ENCODE measurements at places on chromosomes 4 and X. TPM values are rescaled to one million over a fixed set of nuclear protein-coding genes. Genes with fewer than 3 reads are reported as not detected.
A peak's percentile ranks its signal among the peaks of the same experiment; 100 is the strongest.

DNA sequence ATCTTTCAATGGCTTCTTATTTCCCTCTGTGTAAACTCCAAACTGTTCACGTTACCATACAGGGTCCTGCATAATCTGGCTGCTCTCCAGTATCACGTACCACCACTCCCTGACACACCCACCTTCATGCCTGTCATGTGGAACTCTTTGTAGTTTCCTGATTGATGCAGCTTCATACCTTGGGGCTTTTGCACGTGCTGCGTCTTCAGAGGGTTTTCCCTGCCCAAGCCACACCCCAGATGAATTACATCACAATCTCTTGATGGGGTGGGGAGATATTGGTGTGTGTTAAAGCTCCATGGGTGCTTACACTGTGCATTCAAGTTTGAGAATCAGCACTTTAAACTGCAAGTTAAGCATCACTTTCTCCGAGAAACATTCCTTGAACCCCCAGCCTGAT is 101.9 kb downstream of the CT47B1 start:
- no peaks in the 10 kb centered on the region for H3K27me3 ChIP-seq
- peaks cover 4% of the 10 kb centered on the region for H3K4me1 ChIP-seq
- DNase-seq = no peak
- no peaks in the 10 kb centered on the region for H3K36me3 ChIP-seq
- no peak overlapping the region for H3K27ac ChIP-seq

DNA sequence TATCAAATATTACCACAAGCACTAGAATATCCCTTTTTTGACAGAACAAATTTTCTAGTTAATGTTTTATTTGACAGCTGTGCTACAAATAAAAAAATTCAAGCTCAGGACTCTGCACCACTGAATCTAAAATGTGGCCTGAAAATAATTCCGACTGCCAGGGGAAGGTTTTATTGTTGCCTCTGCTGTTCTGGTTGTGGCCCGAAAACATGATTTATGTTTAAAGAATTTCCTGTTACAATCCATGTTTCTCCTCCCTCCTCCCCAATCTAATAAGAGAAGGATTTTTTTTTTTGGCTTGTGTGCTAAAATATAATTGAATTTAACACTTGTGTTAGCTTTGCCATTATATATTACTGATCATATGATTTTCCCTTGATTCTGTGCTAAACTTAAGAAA is 227.8 kb downstream of the DCLK2 start:
- H3K27ac ChIP-seq = peak overlapping the region; percentile 65
- DNase-seq = peak; percentile 71
- peaks cover 51% of the 10 kb centered on the region for H3K4me1 ChIP-seq

GRCh38 chrX:48806081-48806480 is 4.2 kb downstream of the HDAC6 start:
- peaks cover 5% of the 10 kb centered on the region for H3K4me1 ChIP-seq
- DNase-seq = no peak
- H3K36me3 ChIP-seq = no peaks in the 10 kb centered on the region

The KLF8 gene
- 6.8 TPM for total RNA-seq

GRCh38 chrX:65595460-65595876 is 60.9 kb upstream of the LAS1L start:
- H3K36me3 ChIP-seq = no peaks in the 10 kb centered on the region
- H3K4me3 ChIP-seq = no peak overlapping the region
- H3K4me1 ChIP-seq = peaks cover 13% of the 10 kb centered on the region
- H3K27ac ChIP-seq = peak overlapping the region; percentile 69

- H3K27me3 ChIP-seq = no peaks in the 10 kb centered on the region
- no peaks in the 10 kb centered on the region for H3K36me3 ChIP-seq
- H3K4me1 ChIP-seq = no peaks in the 10 kb centered on the region
- no peak overlapping the region for H3K27ac ChIP-seq
- DNase-seq = no peak
- H3K4me3 ChIP-seq = no peak overlapping the region
Observed at GRCh38 chr4:96599752-96600151, 759.9 kb downstream of the PDHA2 start.

GRCh38 chr4:176359590-176359989 is 39.8 kb downstream of the SPCS3 start:
- no peak overlapping the region for H3K4me3 ChIP-seq
- H3K27ac ChIP-seq = no peak overlapping the region
- H3K36me3 ChIP-seq = no peaks in the 10 kb centered on the region
- H3K4me1 ChIP-seq = no peaks in the 10 kb centered on the region

DNA sequence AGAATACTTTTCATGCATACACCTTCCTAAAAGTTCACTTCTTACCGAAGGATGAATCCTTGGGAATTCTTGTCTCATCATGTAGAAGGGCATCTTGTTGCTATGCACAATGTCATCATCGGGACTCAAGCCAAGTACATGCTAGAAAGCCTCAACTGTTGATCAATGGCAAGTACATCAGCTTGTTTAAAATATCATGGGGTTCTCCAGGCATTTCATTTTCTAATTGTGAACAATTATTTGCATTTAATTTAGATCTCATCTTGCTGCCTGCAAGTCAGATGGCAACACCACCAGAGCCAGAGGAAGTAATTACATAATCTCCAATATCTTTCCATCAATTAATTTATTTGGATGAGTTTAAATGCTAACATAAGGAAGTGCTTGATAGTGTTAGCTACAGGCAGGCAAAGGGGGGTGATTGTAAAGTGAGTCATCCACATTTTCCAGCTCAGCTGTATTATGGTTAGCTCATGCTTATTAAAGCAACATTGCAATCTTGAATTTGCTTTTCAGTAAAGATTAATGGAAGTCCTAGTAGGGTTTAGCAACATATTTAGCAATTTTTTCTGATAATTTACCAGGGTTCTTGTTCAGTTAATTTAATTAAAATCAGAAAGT is 356.5 kb downstream of the CBLL2 start:
- peaks cover 4% of the 10 kb centered on the region for H3K4me1 ChIP-seq
- H3K4me3 ChIP-seq = no peak overlapping the region
- DNase-seq = peak; percentile 77
- no peaks in the 10 kb centered on the region for H3K36me3 ChIP-seq
- H3K27me3 ChIP-seq = no peaks in the 10 kb centered on the region

DNA sequence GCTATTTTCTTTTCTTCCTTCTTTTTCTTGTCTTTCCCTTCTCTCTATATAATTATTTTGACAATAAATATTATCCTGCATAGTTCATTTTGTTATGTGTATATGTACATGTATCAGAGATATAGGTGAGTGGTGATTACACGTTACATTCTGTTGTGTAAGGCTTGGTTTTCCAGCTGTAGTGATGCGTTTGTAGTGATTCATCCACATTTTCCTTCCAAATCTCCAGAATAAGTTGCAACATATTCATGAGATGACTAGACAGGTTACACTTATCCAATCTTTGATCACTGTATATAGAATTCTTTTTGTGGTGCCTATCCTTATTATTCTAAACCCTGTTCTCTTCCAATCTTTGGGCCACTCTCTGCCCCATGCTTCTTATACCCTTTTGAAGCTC is 540.2 kb downstream of the GBA3 start:
- no peaks in the 10 kb centered on the region for H3K4me1 ChIP-seq
- peak; percentile 64 for DNase-seq
- H3K27me3 ChIP-seq = no peaks in the 10 kb centered on the region
- H3K27ac ChIP-seq = no peak overlapping the region
- no peaks in the 10 kb centered on the region for H3K36me3 ChIP-seq

DNA sequence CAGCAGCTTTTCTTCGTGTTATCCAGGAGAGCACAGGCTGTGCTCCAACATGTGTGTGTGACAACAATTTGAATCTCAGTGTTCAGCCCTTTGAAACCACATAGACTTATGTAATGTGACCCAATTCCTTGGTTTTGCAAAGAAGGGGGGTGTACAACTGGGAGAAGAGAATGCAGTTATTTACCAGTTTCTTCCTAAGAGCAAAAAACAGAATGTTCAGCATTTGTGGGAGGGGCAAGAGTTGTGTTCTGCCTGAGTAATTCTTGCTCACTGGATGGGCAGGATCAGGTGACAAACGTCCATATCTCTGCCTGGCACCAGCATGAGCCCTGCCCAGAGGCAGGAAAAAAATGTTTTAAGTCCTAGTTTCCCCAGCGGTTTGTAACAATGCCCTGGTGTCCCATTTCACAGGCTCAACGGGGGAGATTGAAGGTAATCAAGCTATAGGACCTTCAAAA is 72.0 kb downstream of the PRPS1 start:
- H3K27ac ChIP-seq = no peak overlapping the region
- DNase-seq = peak; percentile 18
- no peaks in the 10 kb centered on the region for H3K36me3 ChIP-seq
- no peak overlapping the region for H3K4me3 ChIP-seq

The GPR119 gene
- not detected for total RNA-seq

The ADAM29 gene
- not detected for total RNA-seq

GRCh38 chr4:17587094-17587822 is 10.3 kb downstream of the LAP3 start:
- H3K36me3 ChIP-seq = peaks cover 38% of the 10 kb centered on the region
- H3K4me1 ChIP-seq = no peaks in the 10 kb centered on the region
- no peak overlapping the region for H3K4me3 ChIP-seq
- no peaks in the 10 kb centered on the region for H3K27me3 ChIP-seq
- no peak for DNase-seq
- no peak overlapping the region for H3K27ac ChIP-seq

DNA sequence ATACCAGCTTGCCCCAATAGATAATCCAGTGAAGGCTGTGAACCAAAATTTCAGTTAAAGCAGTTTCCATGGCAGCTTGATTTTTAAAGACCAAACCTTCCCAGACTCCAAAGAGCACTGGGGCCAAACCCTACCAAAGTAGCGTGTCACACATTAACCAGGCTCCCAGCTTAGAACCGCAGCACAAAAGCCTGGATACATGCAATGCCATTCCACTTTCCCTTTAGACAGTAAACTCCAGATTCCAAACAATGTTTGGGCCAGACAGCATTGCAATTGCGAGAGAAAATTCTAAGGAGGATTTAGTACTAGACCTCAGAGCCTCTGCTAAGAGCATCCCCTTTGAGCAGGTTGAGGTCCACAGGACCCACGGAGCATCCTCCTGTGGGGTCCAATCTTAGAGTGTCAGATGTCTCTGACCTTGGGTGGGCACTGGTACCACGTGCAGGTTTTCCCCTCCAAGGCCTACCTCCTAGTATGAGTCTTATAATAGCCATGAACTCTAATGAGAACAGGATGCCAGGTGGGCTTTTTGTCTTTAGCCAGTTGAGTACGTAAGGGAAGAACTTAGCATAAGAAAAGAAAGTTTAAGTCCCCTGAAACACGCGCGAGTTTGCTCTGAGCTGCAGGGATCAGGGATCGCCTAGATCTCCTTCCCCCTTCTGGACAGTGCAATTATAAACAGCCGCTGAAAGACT is 38.8 kb downstream of the MGARP start:
- no peak overlapping the region for H3K4me3 ChIP-seq
- no peak overlapping the region for H3K27ac ChIP-seq
- H3K4me1 ChIP-seq = peaks cover 30% of the 10 kb centered on the region
- no peaks in the 10 kb centered on the region for H3K36me3 ChIP-seq
- DNase-seq = no peak

The MAGEB6 gene
- total RNA-seq = not detected

GRCh38 chrX:14673764-14674163 is 144.4 kb downstream of the GLRA2 start:
- H3K36me3 ChIP-seq = no peaks in the 10 kb centered on the region
- no peaks in the 10 kb centered on the region for H3K27me3 ChIP-seq
- peak; percentile 87 for DNase-seq
- no peak overlapping the region for H3K27ac ChIP-seq

DNA sequence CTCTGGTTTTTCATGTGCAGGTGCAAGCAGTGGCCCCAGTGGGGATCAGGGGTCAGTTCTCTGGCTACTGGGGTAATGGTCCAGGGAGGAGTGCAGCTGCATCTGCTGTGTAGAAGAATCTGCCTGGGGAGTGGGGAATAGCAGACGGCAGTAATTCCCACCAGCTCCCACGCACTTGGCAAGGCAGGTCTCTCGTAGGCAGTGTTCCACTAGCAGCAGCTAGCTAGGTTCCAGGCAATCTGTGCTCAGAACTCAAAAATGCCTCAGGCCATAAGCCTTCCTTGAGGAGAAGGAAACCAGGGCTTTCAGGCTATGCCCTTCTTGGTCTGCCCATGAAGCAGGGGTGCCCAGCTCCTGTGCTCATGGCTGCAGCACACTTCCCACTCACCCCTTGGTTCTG is 38.8 kb downstream of the DCLK2 start:
- H3K27ac ChIP-seq = no peak overlapping the region
- no peak overlapping the region for H3K4me3 ChIP-seq
- H3K27me3 ChIP-seq = no peaks in the 10 kb centered on the region
- peaks cover 24% of the 10 kb centered on the region for H3K4me1 ChIP-seq

GRCh38 chrX:1453395-1453783 is 680 bp upstream of the ASMTL start:
- no peaks in the 10 kb centered on the region for H3K4me1 ChIP-seq
- no peaks in the 10 kb centered on the region for H3K27me3 ChIP-seq
- no peak for DNase-seq
- H3K4me3 ChIP-seq = peak overlapping the region; percentile 60
- peak overlapping the region; percentile 56 for H3K27ac ChIP-seq
- no peaks in the 10 kb centered on the region for H3K36me3 ChIP-seq

DNA sequence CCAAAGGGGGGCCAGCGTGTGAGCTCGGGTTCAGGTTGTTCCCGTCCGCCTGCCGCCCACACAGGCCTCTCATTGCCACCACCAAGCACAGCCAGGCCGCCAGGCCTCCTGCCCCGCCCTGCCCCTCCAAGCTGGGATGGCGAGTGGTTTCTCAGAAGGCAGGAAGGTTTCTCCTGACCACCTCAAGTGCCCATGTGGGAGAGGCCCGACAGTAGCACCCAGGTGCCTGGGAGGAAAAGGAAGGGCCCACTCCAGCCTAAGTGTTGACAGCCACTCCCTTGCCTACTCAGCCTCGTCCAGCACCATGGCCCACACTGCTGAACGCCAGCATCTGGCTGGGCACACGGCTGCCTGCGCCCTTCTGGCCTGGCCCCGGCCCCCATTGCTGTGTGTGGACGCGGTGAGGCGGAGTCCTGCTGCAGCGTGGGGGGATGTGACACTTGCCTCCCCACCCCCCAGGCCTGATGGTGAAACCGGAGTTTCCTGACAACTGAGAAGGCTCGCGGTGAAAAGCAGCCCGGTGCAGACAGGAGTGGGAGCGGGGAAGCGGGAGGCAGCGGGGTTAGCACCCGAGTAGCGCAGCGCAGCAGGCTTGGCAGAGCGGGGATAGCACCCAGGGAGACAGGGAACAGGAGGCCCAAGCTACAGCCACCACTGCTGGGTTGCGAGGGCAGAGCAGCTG is 19.2 kb downstream of the FLNA start:
- no peak for DNase-seq
- H3K27ac ChIP-seq = no peak overlapping the region
- peaks cover 17% of the 10 kb centered on the region for H3K36me3 ChIP-seq
- no peaks in the 10 kb centered on the region for H3K4me1 ChIP-seq
- H3K4me3 ChIP-seq = no peak overlapping the region
- no peaks in the 10 kb centered on the region for H3K27me3 ChIP-seq

Data from astrocyte (in vitro differentiated cells and primary cell).